ENCODE measurements at places on chromosomes 5 and 9.
A peak's percentile ranks its signal among the peaks of the same experiment; 100 is the strongest.

GRCh38 chr9:109918339-109919163, 138.6 kb downstream of the PALM2AKAP2 start:
- DNase-seq: peak; percentile 4

GRCh38 chr5:152811988-152812387, 406.9 kb upstream of the NMUR2 start:
- DNase-seq: no peak

DNA sequence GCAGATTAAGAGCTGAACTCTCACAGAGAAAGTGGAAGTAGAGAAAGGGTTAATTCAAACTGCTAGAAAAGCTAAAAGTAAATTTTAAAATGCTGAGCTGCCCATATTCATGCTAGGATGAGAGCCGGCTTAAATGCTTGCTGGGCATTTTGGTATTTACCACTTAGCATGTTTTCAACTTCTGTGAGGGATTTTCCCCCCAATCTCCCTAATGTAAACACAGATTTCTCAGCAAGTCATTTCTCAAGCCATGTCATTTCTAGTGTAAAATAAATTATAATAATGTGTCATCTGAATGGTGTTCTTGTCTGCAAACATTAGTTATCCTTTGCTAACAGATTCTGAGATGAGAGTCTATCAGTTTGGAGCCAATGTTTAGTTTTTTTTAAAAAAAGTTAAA, 22.3 kb downstream of the RPS23 start:
- DNase-seq: no peak

DNA sequence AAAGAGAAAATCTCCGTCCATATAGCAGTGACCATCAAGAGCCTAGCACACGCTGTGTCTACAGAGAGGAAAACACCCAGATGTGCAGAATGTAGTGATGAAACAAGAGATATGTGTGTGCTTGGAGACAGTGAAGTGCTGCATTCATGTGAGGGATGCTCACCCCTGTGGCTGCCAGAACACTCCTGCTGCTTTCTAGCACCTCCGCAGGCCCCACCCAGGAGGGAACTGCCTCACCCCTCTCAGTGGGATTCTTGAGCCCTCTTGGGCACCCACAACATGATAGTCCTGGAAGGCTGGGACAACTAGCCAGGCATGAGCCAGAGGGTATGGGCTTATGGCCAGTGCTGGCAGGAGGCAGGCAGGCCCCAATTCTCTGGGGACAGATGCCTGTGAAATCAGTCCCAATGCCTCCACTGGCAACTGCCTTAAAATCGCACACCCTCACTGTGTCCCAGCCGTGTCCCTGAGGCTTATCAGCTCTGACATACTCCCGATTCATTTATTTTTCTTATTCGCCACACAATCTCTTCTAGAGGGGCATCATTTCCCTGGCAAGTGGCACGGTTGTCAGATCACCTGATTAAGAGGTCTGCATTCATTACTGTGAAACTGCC, 73.2 kb upstream of the FSTL4 start:
- no peak for DNase-seq

DNA sequence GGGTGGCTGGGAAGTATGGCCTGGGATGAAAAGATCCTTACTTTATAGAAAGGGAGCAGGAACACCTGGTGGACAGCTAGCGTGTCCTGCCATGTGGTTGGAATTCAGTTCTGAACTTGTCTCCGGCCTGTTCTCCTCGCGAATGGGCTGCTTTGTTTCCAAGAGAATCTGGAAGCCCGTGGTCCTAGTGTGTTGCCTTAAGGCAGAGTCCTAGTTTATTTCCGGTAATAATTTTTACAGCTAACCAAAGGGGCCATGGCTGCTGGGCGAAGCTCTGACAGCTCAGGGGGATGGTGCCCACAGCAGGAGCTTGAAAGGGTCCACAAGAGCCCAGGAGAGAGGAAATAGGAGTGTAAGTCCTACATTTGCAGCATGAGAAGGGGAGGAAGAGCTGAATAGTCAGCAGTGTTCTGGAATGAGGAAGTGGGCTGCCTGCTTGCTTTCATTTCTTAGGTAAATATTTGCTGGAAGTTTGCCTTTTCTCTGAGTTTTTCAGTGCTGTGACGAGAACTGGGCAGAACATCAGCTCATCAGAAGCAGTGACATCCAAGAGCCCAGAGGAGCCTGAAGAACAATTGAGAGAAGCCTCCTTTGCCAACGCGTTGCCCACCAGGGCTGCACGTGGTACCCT, 13.1 kb upstream of the IGFBPL1 start:
- no peak for DNase-seq

DNA sequence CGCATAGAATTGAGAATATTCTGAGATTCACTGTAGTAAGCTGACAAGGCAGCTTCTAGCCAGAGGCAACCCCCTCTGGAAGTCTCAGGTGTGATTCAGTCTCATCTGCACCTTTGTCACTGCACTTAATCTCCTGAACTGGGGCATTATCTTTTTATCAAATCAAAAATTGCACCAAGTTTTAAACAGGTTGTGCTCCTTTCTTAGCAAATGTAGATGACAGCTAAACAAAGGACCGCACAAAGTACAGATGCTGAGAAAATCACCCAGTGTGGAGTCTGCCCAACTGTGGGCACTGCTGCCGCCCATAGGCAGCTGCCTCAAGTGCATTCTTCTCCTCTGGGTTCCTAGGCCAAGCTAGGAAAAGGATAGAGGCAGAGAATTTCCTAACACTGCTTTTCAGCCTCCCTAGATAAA, 51.1 kb downstream of the STARD4 start:
- no peak for DNase-seq

DNA sequence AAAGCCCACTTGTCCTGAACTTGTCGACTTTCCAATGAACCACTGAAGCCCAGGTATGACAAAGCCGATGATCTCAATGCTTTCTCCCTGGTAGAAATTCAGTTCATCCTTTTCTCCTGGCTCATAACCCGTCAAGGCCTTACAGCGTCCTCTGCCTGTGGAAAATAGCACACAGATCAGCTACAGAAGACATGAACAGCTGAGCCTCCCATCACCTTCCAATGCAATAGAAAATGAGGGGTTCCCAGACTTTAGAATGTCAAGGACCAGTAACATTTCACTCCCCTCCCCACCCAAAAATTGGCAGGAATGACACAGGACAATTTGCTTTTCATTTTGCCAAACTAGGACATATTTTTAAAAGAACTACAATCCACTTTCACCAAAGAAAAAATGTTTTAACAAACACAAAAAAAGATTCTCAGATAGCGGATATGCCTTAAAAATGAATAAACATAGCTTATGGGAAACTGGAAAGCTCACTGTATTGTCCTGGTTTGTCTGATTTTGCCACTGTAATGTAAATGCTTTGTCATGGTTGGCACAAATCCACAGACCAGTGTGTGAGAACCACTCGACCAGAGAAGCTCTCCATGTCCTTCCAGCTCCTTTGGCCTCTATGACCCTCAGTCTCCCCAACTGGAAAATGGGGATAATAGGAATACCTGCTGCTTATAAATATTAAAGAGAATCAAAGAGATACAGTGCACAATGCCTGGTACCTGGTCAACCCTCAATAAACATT, 24.4 kb downstream of the SH3TC2 start:
- no peak for DNase-seq

DNA sequence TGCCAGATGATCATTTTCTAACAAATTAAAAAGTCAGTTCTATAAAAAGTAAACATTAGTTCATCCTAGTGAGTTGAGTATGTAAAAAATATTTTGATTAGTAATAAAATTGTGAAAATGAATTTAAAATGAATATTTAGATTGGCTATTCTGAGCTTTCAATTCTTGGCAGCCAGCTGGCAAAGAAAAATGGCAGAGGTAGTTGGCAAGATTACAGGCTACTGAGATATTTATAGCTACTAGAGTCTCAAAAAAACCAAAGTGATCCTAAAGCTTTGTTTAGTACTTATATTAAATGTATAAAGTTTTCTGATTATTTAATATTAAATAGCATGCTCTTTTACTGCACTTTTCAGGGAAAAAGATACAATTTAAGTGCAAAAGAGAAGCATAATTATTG, 25.0 kb downstream of the SGTB start:
- no peak for DNase-seq

DNA sequence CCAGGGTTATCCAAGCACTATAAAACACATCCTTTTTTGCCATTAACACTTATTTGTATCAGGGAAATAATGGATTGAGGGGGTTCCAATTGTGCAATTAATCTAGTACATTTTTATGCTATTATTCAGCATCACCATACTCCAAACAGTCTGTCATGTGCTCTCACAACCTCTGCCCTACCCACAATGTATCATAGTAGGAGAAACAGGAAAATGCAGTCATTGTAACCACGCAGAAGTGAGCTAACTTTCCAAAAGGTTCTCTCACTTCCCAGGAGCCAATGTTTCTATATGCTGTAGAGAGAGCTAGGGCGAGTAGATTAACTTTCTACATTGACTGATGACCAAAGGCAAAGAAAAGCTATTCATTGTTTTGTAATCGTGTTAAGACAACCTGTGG, 29.8 kb downstream of the DAB2 start:
- DNase-seq: no peak

GRCh38 chr5:3954199-3954598, 358.6 kb downstream of the IRX1 start:
- DNase-seq: no peak

DNA sequence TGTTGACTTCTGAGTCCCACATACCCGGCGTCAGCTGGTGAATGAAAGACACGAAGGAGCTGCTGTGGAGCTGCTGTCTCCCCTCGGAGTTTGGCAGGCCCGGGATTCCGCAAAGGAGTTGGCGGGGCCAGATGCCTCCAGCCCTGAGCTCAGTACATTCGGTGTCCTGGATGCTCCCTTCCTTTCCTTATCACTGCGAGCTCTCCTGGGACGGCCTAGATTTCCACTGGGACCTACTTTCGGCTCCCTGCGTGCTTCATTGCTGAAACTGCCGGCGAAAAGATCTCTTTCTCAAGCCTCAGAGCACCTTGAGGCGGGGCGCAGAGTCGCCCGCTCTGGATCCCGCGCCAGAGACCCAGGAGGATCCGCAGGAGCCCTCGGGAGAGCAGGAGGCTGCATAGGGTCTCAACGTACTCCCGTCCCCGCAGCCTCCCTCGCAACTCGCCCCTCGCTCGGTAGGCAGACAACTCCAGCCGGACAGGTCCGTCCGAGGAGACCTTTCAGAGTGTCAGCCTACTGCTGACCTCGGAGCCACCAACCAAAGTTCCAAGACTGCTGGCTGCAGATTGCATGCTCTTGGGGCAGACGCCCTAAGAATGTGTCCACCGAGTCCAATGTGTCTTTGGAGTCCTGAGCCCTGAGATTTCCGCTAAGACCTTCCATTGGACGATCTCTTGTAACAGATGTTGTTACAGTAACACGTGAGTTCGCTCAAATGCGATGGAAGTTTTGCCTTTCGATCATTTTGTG, 6.1 kb downstream of the ANXA2R start:
- DNase-seq: no peak

DNA sequence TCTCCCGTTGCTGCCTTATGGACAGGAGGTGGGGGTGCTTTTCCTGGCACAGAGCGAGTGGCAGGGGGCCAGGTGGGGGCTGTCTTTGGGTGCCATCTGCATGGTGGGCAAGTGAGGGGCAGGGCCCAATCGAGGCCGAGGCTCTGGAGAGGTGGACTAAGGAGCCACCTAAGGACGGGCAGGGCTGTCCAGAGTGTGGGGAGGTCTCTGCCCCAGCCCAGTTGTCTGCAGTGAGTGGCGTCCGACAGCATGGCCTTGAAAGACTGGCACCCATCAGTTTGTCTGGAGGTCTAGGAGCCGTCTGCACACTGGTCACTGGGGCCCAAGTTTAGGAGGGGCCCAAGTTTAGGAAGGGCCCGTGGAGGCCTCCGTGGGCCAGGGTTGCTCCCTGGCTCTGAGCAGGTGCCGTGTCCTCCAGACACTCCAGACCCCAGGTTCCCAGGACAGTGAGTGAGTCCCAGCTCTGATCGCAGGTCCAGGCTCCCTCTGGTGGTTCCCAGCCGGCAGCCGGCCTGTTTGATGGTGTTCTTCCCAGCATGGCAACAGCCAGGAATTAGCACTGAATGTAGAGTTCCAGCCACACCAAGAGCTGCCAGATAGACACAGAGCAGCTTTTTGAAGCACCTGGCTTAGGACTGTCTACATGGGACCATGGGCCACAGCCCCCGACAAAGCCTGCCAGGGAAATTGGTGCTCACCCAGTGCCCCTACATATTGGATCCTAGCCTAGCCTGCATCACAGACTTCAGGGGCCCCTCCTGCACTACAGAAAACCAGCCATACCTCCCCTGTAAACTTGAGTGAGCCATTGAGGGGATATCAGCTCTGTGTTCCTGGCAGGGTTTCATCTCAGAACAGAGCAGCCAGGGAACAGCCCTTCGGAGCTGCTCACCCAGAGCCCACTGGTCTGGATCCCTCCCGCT, 120.9 kb downstream of the WNK2 start:
- DNase-seq: peak; percentile 13

- no peak for DNase-seq
Measured at GRCh38 chr9:95587021-95587964, 70.5 kb upstream of the PTCH1 start.

DNA sequence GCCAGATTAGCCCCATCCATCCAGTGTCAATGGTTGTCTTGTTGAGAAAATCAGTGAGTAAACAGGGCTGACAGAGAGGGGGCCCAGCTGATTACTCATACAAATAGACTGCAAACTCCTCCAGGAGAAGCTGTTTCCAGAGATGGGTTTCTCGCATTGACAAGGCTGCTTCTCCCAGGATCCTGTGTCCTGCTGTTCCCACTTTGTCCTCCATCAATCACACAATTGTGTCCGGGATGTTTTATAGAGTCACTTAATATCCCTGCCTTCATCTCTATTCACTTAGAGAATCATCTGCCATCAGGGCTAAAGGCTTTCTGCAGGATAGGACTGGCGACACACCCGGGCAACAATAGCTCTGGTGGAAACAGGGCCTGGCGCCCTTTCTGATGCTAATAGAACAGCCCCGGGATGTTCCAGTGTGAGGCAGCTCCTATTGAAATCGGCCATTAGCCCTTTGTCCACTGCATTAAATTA, 71.7 kb upstream of the TBCA start:
- DNase-seq: no peak

GRCh38 chr9:112796485-112796884, 45.9 kb downstream of the SNX30 start:
- DNase-seq: no peak

Measured in CD4-positive, alpha-beta T cell treated with Interferon alpha-2 for 1 hour (primary cell).